ENCODE measurements at places on chromosomes 5 and 9.

DNA sequence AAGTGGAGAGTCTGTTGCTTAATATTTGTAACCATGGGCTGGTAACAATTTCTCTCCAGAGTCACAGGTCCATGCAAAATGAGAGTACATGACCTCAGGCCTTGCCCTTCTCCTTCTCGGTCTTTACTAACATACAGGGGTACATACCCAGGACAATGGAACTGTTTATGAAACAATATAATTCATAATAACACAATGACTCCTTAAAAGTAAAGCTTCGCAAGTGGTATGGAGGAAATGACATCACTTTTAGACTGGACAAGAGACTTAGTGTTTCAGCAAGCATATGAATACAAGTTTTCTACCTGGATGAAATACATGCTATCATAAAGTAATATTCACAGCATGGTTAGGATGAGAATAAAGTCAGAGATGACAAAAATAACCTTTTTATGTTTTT lies 386.6 kb downstream of the PLK2 start:
- no peak for DNase-seq

DNA sequence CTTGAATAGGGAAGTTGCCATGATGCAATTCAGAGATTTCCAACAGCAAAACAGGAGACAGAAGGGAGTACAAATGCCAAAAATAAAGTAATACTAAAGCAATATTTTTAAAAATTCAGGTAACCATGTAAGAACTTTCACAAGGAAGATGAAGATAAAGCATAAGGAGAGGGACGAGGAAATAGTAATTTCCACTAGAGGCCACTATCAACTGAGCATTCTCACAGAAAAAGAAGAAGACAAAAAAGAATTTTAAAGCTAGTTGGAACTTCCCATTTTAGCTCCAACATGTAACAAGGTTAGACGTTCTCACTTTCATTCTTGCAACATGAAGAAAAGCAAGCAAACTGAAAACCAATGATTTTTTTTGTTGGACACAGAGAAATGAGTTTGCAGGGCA lies 779.9 kb upstream of the CDH6 start:
- peak; percentile 68 for DNase-seq

GRCh38 chr9:127049044-127049443 lies 73.4 kb downstream of the ANGPTL2 start:
- no peak for DNase-seq

GRCh38 chr5:136276946-136277345 lies 84.0 kb upstream of the SMIM32 start:
- no peak for DNase-seq

GRCh38 chr5:111775224-111775623 lies 18.2 kb upstream of the NREP start:
- peak; percentile 20 for DNase-seq

- peak; percentile 4 for DNase-seq
Observed at GRCh38 chr5:124746916-124747790, 714 bp upstream of the ZNF608 start.

GRCh38 chr5:173806270-173807035 lies 81.7 kb upstream of the CPEB4 start:
- no peak for DNase-seq

GRCh38 chr5:113598150-113598549 lies 84.7 kb downstream of the YTHDC2 start:
- DNase-seq: no peak

- no peak for DNase-seq
Observed at GRCh38 chr5:131460867-131461572, 174.0 kb downstream of the RAPGEF6 start.

DNA sequence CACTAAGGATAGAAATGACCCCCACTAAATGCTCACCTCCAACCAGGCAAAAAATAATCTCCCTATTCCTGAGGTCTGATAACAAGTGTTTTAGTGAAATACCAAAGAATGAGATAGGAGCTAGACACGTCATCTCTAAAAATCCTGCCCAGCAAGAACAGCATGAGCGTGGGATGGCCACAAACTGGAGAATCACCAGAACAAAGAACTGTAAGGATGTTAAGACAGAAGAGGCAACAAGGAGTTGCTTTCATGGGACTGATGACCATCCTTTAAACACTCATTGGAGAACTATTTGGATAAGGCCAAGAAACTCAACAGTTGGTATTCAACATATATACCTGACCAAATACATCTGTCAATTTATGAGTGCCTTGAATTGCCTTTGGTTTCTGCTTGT lies 113.7 kb downstream of the RASEF start:
- no peak for DNase-seq

DNA sequence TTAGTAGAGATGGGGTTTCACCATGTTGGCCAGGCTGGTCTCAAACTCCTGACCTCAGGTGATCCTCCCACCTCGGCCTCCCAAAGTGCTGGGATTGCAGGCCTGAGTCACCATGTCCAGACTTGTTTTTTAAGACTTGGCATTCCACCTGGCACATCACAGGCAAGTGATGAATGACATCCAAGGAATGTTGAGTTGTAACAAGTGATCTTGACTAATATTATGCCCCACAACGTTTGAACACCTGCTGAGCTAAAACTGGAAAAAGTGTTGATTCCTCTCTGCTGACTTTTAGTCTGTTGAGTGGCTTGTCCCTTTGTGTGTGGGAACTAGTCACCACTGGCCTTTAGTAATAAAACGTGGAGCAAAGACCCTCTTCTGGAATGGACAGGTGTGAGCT lies 54.6 kb downstream of the SUB1 start:
- DNase-seq: no peak

DNA sequence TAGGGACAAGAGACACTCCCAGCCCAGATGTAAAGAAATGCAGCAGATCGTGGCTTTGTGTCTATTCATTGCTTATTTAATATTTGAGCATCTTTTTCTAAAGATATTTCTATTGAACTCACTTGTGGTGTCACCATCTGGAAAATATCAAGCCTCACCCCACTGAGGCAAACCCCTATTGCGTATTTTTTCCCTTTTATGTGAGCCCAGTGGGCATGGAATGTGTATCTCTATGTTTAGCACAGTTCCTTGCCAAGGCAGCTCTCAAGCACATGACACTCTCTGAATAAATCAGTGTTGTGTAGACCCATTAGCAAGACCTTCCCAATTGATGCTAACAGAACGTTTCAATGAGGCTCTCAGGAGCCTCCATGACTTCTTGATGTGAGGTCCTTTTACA lies 81.6 kb downstream of the TMEM174 start:
- DNase-seq: no peak

DNA sequence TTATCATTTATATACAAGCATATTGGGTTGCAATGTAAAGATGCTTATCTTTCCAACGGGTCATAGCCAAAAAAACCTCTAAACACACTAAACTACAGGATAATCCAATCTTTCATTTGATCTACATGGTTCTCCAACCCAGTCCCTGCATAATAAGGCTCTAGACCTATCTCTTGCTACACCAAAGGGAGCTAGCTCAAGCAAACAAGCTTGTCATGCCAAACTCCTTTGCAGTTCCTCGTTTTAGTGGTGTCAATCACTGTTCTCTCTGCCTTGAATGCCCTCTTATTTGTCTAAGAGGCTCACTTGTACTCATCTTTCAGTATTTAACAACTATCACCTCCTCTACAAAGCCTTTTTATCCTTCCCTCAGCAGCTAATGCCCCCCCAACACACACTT lies 5.6 kb downstream of the HOMER1 start:
- peak; percentile 82 for DNase-seq

DNA sequence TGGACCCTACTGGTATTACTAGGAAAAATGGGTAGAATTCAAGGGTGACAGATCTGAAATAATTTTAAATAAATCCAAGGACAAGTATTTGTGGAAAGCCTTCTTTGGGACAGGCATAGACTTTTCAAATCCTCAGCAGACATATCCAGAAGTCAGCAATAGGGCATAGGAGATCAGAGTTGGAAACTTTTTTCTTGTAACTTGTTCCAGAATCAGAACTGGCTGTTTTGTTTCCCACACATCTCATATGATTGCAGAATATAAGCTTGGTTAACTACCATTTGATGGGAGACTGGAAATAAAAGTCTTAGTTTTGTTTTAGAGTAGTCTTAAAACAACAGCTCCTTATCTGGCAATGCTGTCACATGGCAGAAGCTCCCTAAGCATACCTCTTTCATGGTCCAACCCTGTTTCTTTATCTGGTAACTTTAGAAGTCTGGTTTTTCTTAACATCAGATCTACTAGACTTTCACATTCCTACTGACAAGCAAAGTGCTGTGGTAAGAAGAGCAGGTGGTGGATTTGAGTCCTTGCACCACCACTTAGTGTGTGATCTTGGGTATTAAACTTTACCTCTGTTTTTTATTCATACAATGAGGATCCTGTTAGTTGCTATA lies 25.1 kb downstream of the XRCC4 start:
- peak; percentile 84 for DNase-seq

DNA sequence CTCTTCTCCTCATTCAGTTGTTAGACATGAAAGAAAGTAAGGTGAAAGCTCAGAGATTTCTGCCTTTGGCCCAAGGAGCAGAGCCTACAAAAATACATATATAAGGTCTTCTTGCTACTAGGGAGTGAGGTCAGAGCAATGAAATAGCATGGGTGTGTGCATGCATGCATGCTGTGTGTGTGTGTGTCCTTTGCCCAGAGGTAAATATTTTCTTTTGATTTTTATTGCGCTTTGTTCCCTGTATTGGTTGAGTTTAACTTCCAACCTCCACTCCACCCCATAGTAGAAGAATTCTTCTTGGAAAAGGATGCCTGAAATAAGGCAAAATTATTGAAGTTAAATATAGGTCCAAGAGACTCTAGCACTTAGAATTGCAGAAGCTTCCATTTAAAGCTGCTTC lies 248.0 kb upstream of the PTGER4 start:
- no peak for DNase-seq

- no peak for DNase-seq
Observed at GRCh38 chr5:32711362-32711680, 200 bp downstream of the NPR3 start.

DNA sequence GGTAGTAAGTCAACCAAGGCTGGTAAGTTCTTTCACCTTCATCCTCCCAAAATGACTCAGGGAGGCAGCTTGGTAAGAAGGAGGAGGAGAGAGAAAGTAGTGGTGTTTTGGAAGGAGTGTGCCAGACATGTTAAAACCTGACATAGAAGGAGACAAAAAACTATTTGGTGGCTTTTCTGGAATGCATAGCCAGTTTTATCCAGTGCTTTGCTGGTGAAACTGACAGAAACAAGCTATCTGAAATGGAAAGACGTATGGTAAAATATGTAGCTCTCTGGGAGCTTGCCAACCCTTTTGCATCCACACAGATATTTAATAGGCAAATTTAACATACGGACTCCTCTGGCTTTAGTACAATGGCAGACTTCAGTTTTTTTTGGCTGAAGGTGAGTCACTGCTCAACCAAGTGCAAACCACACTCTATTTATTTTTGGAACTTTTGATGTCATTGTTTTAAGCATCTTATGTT lies 45.4 kb downstream of the RAB14 start:
- DNase-seq: no peak

DNA sequence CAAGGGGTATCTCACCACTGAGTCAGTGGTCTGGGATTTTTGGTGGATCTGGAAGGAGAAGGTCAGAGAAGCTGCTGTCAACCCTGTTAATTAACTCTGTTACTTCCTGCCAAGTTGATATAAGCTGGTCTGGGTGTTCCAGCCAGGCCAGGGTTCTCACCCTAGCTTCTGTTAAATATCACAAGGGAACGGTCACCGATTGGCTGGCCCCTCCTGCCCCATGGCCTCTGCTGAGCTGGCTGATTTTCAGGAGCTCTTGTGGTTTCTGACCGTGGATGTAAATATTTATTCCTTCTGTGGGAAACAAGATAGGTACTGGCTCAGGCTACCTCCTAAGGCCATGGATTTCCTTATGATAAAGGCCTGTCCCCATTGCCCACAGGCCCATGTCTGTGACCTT lies 1.0 kb downstream of the ADAMTS13 start:
- no peak for DNase-seq

GRCh38 chr9:132849185-132849706 lies 28.8 kb downstream of the AK8 start:
- DNase-seq: peak; percentile 13

DNA sequence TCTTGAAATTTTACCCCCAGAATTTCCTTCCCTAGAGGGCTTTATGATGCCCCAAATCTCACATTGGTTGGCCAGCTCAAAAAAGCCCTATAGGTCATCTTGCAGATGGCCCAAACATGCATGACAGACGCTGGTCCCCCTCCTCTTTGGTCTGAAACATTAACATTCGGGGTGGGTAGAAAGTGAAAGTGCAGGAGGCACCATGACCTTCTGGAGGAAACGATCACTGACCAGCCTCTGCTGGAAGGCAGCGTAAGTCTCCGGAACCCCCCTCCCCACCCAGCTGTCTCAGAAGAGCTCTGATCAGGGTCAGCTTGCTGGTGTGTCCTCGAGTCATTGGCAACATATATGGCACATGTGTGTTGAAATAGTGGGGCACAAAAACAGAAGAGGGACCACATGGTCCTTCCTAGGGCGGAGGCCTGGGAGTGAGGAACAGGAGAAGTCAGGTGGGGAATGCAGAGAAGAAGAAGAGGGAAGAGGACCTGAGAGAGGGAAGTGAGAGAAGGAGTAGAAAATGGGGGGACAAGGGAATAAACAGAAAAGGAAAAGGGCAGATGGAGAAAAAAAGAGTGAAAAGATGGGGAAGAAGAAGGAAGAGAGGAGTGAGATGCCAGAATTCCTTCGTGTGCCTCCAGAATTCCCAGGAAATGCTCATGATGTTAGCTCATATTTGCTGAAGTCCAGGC lies 46.2 kb downstream of the IL31RA start:
- peak; percentile 11 for DNase-seq

DNA sequence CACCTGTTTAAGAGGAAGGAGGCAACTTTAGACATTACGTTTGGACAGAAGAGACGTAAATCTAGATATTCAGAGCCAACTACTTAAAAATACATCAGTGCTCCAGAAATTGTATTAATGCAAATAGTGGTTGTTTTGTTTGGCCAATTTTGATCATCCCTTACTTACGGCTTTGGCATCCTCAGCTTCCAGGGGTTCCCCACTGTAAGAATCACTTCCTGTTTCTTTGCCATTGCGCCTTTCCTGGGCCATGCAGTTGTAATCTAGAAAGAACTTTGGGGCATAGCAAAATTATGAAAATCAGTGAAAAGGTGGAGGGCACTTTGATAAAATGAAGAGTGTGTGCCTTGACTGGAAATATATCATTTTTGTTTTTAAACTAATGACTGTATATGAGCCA lies 537.2 kb upstream of the TLE4 start:
- no peak for DNase-seq

GRCh38 chr9:117672369-117672768 lies 31.8 kb upstream of the TLR4 start:
- no peak for DNase-seq

- no peak for DNase-seq
Observed at GRCh38 chr5:86864051-86864450, 246.3 kb downstream of the COX7C start.

DNA sequence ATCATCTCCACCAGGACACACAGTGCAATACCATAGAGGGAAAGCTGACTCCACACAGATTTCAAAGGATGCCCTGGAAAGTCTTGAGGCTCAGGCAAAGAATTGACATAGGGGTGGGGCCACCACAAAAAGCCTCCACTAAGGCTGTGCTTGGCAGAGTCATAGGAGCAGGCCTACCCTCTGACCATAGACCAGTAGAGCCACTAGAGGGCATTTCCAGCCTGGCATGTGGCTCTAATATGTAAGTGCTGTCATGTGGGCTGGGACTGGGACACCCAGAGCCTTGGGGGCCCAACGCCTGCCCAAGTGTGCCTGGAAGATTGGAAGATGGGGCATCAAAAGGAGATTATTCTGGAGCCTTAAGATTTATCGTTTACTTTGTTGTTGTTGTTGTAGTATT lies 726.0 kb downstream of the DNAH5 start:
- DNase-seq: peak; percentile 24

Measured in OCI-M1 (cell line).